CD4-positive, alpha-beta T cell treated with Interleukin-21 for 1 hour (primary cell): ENCODE measurements at places on chromosomes 13 and 19.

GRCh38 chr13:77138813-77139212 is 111.9 kb upstream of the FBXL3 start:
- no peak for DNase-seq

GRCh38 chr13:50208826-50209335 is 193.6 kb downstream of the KCNRG start:
- no peak for DNase-seq

GRCh38 chr19:6099599-6099998 is 10.7 kb downstream of the RFX2 start:
- DNase-seq, result no peak

- no peak for DNase-seq
These were observed 137.1 kb downstream of the SLC7A1 start for GRCh38 chr13:29458419-29458818.

GRCh38 chr19:30153326-30154210 is 211.5 kb downstream of the URI1 start:
- DNase-seq, result no peak

GRCh38 chr19:41276231-41276630 is 12.1 kb downstream of the HNRNPUL1 start:
- no peak for DNase-seq

GRCh38 chr13:100473087-100473486 is 115.5 kb downstream of the GGACT start:
- DNase-seq, result no peak

DNA sequence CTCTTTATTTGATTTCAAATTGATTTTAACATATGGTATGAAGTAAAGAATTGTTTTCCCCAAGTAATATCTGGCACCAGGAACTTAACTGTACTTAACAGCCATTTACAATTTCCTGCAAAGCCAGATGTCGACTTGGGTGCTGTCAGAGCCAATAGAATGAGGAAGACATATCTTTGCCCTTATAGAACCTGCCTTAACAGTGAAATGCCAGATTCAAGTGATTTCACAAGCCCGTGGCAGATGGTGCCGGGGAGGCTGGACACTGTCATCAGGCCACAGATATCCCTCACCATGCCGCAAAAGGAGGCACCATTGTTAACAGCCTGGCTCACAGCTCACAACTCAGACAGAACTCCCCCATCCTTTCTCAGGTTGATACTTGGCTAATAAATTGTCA is 48.7 kb downstream of the ESD start:
- no peak for DNase-seq

DNA sequence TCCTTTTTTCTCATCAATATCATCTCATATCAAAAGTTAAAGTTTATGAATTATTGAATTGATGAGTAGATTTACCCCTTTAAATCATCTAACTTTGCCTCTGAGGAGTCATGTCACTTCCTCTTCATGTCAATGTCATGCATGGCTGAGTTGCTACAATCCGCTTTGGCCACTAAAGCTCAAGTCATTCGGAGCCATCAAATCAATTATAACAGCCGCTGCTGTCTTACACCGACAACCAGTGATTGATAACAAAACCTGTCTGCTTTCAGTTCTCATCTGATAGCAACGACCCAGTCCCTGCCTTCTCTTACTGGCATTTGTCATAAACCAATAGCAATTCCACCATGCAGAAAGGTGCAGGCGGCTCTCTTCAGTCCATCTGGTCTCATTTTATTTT is 429.3 kb downstream of the DIAPH3 start:
- DNase-seq, result no peak

GRCh38 chr19:55391191-55391670 is 5.5 kb downstream of the RPL28 start:
- no peak for DNase-seq

- no peak for DNase-seq
These were observed 40.5 kb upstream of the RCBTB2 start for GRCh38 chr13:48573213-48574007.

DNA sequence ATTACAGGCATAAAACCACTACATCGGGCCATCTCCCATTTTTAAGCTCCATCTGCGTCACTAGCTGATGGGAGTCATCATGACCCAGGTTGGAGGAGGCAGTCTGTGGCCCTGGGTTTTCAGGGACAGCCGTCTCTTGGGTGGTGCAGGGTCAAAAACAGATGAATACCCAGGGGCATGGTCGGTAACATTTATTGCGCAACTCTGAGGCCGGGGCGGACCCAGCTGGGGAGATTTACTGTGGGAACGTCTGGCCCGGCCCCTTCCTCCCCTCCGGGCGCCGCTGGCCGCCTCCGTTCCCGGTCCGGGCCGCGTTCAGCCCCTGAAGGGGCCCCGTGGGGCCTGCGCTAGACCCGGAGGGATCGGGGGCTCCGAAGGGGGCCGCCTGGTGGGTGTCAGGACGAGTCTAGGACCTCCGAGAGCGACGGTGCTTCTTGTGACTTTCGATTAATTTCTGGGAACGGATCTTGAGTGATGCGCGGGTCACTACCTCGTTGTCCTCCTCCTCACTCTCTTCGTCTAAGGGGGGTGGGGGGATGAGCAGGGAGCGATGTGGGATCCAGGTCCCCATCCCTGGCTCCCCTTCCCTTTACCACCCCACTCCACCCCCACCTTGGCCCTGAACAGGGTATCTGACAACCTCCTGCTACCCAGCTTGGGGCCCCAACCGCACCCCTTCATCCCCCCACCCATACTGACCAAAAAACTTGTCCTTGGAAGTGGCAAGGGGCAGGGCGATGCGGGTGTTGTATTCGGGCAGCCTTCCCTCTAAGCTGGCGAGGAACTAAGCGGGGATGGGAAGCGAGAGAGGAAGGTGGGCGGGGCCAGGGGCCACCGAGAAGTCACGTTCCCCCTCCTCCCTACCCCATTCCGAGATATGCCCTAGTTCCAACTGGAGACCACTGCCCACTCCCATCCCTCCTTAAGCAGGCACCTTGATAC is 1.6 kb upstream of the RGL3 start:
- peak; percentile 2 for DNase-seq

DNA sequence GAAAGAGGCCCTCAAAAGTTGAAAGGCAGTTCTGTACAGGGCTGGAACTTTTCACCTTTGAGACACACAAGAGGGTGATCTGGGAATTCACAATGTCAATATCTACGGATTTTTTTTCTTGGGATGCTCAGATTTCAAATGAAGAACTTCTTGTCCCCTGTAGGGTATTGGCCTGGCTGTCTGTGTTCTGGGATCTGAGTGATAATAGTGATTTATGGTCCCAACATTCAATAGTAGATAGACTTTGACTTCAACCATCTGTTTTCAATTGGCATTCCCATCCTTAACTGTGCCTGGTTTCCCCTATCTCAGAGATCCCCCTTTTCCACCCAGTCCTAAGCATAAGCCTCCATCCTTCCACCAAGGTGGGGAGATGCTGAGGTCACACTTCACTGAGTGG is 274.1 kb downstream of the COG6 start:
- no peak for DNase-seq

GRCh38 chr13:49213997-49214916 is 5.9 kb upstream of the MLNR start:
- no peak for DNase-seq

DNA sequence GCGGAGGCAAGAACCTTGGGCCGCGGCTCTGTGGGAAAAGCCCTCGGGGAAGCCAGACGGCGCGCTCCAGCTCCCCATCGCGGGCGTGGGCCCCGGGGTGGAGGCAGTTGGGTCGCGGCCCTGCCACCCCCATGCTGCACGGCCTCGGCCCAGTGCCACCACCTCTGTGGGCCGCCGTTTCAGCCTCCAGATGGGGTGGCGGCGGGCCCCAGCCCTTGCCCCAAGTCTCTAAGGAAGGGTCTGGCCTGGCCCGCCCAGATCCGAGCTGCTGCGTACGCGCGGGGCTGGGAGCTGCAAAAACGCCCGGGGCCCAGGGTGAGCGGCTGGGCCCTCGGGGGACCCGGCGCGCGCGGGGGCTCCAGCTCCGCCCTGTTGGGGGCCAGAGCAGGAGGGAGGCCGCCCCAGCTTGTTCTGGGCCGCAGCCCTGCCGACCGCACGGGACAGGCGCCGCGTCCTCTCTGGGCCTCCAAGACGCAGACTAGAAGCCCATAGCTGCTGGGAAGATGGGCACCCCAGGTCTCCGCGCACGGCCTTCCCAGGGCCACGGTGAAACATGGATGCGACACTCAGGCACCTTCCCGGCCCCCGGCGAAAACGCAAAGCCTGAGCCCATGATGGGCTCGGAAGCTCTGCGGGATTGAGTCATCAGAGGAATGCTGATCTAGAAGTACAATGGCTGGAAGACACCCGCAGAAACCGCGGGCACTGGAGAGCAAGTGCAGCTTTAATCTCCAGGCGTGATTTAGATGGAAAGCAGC is 110.1 kb downstream of the KCTD15 start:
- DNase-seq, result no peak

- DNase-seq, result no peak
These were observed 316.7 kb downstream of the DIAPH3 start for GRCh38 chr13:59846845-59847620.

DNA sequence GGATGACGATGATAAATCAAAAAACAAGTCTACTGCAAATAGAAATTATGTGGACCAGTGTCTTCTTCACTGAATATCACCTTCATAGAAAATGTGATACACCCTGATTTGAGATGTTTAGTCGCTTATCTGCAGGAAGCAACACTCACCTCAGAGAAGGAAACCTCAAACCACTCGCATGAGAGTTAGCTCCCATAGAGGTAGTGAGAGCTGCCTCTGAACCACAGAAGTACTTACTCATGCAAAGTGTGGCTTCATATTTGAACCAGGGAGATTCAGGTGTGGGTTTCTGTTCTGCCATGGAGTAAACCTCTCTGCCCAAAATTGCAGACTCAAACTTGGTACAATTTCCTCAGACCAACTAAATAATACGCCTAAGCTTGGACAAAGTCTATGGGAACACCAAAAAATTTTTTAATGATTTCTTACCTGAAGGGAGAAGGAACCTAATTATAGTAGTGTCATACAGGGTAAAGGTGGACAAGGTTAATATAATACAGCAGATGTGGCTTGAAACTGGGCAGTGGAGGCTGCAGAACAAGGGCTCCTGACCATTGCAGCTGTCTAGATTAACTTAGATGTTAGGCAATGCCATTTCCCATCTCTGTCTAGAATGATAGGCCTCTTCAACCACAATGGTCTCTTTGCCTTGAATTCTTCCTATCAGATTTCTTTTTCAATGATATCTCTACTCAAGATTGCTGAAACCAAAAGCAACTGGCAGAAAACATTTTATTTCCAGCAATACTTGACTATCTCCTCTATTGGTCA is 29.6 kb upstream of the RCBTB2 start:
- DNase-seq, result peak; percentile 86

GRCh38 chr13:101917475-101917810 is 465.0 kb downstream of the ITGBL1 start:
- DNase-seq, result no peak

DNA sequence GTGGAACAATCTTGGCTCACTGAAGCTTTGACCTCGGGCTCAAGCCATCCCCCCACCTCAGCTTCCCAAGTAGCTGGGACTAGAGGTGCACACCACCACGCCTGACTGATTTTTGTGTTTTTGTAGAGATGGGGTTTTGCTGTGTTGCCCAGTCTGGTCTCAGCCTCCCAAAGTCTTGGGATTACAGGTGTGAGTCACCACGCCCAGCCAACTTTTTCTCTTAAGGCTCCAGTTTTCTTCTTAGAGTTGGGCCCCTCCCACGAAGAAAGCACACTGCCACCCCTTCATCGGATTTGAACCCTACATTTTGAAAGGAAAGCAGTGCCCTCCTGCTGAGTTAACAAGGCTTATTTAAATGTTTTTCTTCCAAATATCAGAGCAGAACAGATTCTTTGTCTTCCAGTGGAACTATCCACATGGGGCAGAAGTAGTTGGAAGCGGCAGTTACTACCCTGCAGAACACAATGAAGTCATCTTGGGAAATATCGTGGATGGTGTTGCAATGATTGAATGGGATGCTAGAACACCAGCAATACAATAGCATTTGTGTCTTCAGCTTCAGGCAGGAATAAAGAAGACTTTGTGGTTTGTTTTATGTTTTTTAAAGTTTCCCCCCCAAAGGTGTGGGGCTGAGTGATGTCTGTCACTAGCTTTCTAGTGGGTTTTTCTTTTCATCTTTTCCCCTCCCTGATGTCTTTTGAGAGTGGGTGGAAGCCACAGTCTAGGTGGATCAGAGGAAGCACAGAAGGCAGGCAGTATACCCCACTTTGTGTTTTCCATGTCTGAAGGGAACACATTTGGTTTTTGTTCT is 8.9 kb downstream of the ACTN4 start:
- DNase-seq, result peak; percentile 68

DNA sequence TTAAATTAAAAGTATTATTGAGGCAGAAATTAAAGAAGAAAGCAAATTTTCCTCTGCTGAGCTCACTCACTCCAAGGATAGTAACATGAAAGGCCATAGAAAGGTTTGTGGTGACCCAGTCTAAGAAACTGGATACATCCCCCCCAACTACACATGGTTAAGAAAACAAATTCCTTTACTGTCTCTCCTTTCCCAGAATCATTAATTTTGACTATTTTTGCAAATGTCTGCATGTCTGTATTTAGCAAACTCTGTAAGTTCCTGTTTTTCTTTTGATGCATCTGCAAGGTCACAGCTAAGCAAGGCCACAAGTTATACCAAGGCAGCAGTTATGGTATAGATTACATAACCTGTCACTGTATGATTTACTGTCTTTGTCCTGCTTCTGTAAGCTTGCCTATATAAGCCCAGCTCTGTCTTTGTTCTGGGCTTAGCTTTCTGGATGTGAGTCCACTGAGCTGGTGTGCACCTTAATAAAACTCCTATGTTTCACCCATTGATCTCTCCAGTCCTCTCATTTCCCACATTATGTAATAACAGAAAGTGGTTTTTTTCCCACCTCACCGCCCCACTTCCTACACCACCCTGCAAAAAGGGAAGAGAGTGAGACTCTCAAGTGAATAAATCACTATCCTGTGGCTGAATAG is 8.5 kb upstream of the ZNF83 start:
- no peak for DNase-seq

DNA sequence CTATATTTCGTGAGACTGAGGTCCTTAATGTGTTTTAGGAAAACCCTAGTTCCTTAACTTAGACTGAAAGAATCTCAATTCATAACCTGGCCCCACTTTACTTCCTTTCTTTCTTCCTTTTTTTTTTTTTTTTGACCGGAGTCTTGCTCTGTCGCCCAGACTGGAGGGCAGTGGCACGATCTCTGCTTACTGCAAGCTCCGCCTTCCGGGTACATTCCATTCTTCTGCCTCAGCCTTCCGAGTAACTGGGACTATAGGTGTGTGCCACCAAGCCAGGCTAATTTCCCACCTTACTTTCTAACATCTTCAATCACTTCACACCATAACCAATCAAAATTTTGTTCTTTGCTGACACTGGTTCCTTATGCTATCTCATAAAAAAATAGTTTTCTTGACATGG is 2097.0 kb downstream of the PCDH9 start:
- no peak for DNase-seq
